ENCODE measurements at places on chromosomes 1 and 21.

GRCh38 chr1:164587617-164588501, 28.9 kb downstream of the PBX1 start:
- DNase-seq: no peak

GRCh38 chr1:170114906-170115305, 30.9 kb upstream of the NTMT2 start:
- peak; percentile 68 for DNase-seq

DNA sequence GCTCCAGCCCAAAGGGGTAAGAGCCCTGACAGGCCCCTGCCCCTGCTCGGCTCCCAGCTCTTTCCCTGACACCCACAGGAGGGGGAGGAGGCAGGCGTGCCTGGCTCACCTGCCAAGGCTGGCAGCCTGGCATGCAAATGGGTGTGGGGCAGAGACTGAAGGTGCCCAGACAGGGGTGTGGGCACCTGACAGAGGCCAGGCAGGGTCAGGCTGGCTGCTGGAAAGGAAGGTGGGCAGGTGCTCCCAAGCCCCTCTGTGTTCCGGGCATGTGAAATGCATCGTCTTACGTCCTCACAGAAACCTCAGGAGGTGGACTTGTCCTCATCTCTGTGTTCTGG, 19.4 kb upstream of the CASZ1 start:
- no peak for DNase-seq

GRCh38 chr1:64664299-64664698, 80.6 kb upstream of the RAVER2 start:
- peak; percentile 61 for DNase-seq

- DNase-seq: no peak
Measured at GRCh38 chr1:162617513-162617912, 14.8 kb upstream of the DDR2 start.

GRCh38 chr1:221937155-221937953, 195.5 kb upstream of the DUSP10 start:
- no peak for DNase-seq

DNA sequence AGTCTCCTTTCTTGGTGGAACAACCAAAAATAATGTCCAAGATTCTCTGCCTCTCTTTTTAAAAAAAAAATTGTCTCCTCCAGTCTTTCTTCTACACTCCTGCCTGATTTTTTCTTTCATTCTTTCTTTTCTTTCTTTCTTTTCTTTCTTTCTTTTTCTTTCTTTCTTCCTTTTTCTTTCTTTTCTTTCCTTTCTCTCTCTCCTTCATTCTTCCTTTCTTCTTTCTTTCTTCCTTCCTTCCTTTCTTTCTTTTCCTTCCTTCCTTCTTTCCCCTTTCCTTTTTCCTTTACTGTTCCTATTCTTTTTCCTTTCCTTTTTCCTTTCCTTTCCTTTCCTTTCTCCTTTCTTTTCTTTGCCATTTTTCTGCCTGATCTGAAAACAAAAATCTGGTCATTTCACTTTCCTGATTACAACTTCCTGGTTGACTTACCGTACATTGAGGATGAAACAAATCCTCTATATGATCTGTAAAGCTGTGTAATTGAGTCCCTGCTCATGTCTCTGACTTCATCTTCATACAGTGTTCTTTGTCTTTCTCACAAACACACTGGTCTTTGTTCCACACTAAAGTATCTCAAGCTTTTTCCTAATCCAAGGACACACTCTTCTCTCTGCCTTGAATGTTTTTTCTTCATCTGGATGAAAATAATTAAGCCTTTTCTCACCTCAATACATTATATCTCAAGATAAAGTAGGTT, 6.1 kb upstream of the KRTAP23-1 start:
- no peak for DNase-seq

DNA sequence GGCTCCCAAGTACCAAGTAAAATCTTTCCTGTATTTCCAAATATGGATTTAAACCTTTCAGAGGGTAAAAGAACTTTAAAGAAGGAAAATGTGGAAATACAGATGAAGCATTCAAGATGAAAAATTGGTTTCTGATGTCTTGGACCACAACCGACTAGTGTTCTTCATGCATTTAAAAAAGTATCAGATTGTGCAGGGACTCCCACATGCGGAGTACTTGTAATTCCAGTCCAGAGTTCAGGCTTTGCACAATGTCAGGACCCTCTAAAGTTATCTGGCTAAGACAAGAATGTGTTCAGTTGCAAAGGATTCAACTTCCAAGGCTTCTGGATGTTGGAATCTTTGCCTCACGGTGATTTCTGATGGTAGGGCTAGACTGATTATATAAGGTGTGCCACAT, 66.7 kb downstream of the RGL1 start:
- DNase-seq: peak; percentile 49

DNA sequence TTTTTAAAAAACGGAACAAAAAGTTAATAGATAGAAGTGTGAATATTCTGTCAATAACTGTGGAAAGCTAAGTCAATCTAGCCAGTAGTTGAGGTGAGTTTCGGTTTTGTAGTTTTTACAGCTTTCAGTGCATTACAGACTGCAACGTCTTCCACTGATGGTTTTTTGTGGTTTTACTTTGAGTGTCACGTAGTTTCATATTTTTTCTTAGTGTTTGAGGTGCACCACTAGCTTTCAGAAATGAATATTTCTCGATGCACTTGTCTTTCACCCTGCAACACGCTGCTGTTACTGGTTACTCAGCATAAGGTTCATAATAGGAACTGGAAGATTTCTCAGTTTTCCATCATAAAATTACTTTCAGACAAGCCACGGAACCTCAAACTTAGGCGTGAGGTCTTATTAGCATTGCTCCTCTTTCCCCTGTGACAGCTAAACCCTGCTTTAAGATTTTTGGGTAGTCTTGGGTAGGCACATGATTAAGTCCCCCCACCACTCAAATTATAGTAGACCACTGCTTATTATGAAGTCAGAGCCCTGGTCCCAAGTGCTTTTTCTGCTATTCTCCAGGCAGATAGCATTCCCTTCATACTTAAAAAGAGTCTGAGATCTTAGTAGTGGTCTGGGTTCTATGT, 1412.7 kb downstream of the KCNT2 start:
- peak; percentile 39 for DNase-seq

DNA sequence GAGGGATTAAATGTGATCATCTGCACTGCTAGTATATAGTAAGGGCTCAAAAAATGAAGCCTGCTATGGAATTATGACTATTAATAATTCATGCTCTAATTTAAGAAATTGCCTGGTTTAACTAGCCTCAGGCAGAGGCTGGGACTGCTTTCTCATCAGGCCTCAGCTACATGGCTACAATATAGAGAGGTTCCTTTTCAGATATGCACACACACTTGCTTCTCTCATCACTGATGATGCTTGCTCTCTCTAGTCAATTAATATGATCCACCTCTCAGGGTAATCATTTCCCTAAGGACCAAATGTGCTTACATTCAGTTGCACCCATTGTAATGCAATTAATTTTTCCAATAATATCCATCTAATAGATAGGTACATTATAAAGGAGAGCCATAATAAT, 324.9 kb upstream of the ST6GALNAC5 start:
- DNase-seq: no peak

- no peak for DNase-seq
Measured at GRCh38 chr1:202940561-202940960, 13.5 kb upstream of the KLHL12 start.

- no peak for DNase-seq
Measured at GRCh38 chr1:227316456-227316855, 1.8 kb downstream of the CDC42BPA start.

DNA sequence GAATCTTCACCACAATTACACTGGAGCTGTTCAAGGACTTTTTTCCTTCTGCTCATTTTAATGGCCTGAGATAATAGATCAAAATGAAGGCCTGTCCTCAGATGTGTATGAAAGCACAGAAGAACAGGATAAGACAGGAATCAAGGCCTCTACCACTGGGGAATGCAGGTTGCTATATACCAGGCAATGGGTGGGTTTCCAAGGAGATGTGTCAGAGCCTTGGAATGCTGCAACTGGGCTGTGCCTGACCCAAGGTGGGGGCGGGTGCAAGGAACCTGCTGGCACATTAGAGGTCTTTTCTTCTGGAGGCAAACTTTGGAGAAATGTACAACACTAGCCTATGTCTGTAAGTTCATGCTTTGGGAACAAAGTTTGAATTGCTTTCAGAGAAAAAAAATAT, 21.7 kb upstream of the LAMC2 start:
- no peak for DNase-seq

- no peak for DNase-seq
Measured at GRCh38 chr21:43813656-43813980, 24.2 kb downstream of the RRP1 start.

DNA sequence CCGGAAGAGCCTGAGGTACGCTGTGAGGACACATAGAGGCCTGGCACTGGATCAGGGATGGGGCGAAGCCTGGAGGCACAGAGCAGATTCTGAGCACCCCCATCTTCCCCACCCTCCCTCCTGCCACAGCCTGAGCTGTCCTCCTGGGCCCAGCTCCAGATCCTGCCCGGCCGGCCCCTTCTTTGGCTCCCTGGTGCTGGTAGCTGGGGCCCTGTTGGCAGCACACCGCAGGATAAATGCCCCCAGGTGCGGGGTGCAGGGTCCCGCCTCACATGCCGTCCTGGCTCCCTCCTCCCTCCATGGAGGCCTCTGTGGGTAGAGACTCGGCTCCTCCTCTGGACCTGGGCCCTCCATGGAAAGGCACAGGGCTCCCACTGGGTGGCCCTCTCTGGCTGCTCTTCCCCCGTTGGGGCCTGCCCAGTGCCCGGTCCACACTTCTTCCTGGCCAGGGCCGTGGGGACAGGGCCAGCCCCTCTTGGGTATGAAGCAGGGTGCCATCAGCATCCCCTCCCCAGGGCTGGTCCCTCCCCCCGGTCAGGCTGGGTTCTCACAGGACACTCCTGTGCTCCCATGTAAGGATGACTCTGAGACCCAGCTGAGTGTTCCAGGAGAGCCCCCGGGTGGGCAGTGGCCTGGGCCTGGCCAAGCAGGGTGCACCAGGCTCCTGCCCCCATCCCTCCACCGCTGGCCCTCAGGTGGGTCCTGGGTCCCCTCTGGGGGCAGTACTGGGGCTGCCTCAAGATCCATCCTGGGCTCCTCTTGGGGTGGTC, 1.1 kb upstream of the OBSCN start:
- DNase-seq: no peak

DNA sequence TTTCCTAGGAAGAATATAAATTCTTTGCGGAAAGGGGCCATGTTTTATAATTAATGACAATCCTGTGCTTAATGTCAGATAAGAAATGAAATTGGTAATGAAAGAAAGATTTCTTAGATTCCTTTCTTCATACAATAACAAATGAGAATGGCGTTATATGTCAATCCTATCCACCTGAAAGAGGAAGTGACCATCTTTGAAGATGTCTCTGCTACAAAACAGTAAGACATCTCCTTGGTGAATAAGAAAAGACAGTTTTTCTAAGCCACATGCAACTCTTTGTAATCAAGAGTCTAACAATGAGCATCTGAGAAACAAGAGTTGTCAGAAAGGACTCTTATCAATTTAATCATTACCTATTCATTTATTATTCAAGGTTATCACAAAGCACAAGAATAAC, 286.0 kb downstream of the VAV3 start:
- no peak for DNase-seq

DNA sequence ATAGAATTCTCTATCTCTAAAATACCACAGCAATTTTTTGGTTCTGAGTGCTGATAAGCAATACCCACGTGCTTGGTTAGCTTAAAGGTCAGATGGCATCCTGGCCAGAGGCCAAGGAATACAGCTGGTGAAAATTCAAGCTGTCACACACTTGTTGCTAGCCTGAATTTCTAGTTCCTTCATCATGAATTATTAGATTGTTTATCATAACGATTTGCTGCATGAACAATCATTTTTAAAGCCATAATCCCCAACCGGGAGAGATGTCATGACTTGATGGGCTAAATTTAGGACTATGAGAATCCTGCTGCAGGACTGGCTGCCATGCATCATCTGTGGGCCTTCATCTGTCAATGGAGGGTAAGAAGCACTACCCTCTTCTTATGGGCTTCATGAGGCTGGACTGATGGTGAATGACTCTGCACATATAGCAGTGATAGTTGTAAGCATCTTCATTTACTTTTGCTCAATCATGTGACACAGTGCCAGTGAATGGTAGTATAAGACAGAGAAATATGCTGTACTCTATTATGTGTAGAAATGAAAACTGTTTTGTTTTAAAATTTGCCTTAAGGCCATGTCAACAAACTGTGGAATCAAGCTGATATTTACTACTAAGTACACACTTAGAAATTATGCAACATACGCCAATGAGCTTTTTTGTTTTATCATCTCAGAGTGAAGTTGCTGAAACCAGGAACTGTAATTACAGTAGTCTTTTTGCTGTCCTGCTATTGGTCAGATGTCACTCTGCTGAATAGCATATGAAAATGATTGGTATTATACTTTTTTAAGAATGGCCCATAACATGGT, 80.5 kb upstream of the RALGPS2 start:
- DNase-seq: peak; percentile 83

- no peak for DNase-seq
Measured at GRCh38 chr1:203145321-203146041, 18.0 kb downstream of the ADORA1 start.

GRCh38 chr1:83996621-83997020, 2.3 kb downstream of the TTLL7 start:
- peak; percentile 67 for DNase-seq

DNA sequence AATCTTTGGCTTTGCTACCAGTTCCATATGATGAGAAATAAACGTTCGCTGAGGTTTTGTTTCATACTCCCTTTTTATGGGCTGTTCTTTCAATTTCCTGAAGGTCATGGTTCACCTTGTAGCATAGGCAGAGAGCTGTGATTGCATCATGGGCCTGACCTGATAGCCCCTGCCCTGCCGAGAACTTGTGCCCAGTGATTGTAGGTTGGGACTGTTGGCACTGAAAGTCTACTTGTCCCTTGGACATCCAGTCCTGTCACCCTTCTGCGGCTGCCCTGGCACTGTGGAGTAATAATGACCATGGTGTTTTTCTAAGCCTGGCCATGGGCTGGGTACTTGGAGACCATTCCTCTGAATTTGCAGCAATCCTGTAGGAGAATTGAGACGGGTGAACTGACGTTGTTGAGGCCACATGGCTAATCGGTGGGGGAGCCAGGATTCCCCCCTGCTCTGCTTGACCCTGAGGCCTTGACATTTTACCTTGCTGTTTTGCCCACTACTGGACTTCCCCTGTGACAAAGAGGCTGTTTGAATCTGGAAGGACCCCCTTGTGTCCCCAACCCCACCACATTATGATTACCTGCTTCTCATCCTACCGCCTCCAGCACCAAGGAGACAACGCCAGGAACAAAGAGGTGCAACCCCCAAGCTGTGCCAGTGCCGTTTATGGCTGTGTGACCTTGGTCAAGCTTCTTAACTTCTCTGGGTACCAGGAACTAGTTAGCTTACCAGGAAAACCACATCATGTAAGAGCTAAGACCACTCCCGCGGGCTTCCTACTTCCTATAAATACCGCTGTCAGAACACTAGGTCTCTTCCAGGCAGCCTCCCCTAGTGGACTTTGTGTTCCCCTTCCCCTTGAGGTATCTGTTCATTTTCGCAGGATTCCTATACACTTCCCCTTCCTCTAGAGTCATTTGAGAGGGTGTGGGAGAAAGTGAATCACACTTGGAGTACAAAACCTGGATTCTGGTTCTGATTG, 23.4 kb downstream of the SESN2 start:
- peak; percentile 20 for DNase-seq
